ENCODE measurements at places on chromosomes 16 and 17.

DNA sequence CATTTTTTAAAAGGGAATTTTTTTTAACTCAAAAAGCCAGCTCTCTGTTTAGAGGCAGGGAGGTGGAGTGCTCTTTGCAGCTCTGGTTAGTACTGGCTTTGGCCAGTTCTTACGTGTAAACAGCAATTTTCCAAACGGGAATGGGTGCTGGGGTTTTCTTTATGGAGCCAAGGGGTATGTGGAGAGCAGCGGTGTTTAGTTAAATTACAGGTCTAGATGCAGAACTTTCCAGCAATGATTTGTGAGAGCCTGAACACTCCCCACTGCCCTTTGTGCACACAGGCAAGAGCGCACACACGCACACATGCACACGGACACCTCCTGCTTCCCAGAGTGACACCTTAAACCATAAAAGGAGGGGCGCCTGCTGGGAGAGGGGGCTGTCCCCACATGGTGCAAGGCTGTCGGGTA lies 140.2 kb downstream of the MSI2 start:
- peak; percentile 97 for DNase-seq

GRCh38 chr17:82964851-82965341 lies 114.5 kb upstream of the METRNL start:
- no peak for DNase-seq

- DNase-seq, result no peak
Measured at GRCh38 chr16:85066346-85066885, 38.8 kb downstream of the KIAA0513 start.

GRCh38 chr17:5980941-5981340 lies 89.2 kb upstream of the WSCD1 start:
- DNase-seq, result no peak

DNA sequence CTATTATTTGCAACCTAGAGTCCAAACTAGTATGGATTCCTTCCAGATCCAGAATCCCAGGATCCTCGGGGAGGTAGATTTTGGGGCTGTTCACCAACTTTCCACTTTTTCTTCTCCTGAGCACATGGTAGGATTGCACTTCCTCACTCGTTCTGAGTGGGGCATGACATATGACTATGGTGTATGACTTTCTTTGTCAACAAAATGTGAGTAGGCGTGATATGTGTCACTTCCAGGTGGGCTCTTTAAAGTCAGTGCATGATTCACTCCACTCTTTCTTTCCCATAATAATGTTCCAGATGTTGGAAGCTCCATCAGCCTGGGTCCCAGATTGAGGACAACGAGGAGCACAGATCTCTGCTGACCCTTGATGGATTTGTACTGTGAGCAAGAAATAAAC lies 21.5 kb downstream of the IRX5 start:
- no peak for DNase-seq

- peak; percentile 43 for DNase-seq
Measured at GRCh38 chr17:60678118-60678444, 430 bp downstream of the BCAS3 start.

- DNase-seq, result no peak
Measured at GRCh38 chr17:75588596-75589011, 1.0 kb downstream of the MYO15B start.

GRCh38 chr17:1367351-1367745 lies 32.7 kb downstream of the YWHAE start:
- DNase-seq, result no peak

GRCh38 chr17:80109066-80109660 lies 7.8 kb downstream of the GAA start:
- DNase-seq, result no peak

GRCh38 chr16:49452578-49452977 lies 79.0 kb downstream of the C16orf78 start:
- DNase-seq, result no peak

DNA sequence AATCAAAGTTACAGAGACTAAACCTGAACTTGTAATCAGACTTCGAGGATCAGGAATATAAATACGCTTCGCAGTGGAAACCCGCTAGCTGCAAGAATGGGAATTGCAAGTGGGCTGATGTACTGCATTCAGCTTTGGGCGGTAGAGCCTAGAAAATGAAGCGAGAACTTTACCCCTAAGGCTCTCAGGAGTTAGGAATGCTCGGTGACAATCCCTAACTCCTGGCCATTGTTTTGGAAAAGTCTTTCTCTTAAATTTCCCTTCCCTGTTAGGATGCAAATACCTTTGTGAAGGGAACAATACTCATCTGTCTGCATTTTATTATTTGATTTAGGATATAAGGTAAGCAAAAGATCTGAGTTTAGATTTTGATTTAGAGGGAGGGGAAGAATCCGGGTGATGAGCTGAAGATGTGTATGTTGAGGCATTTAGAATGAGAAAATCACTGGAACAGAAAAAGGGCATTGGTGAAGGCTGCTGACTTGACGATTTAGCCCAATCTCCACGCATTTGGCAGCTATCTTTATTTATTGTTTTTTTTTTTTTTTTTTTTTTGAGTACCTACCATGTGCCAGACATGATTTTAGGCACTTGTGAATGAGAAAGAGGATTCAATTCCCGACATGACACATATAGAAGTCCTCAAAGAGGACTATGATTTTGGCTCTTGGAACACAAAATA lies 2.2 kb upstream of the TOX3 start:
- DNase-seq, result no peak

- no peak for DNase-seq
Measured at GRCh38 chr17:74243013-74243755, 29.8 kb downstream of the TTYH2 start.

DNA sequence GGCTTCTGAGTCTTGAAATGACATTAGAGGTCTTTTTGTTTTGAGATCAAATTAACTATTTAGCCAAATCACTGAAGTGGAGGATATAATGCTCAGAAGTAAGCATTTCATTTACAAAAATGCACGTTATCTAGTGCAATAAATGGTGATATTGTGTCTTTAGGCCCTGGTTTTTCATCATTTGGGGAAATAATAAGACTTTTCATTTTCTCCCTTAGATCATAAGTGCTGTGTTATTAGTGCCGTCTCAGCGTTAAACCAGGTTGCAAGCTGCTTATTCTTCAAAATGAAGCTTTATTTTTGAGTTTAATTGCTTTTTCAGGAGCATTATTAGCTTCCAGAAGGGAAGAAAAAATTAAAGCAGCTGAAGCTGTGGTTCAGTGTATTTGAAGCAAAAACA lies 1416.8 kb upstream of the GOT2 start:
- DNase-seq, result no peak

GRCh38 chr16:1184980-1185379 lies 32.1 kb downstream of the CACNA1H start:
- no peak for DNase-seq

DNA sequence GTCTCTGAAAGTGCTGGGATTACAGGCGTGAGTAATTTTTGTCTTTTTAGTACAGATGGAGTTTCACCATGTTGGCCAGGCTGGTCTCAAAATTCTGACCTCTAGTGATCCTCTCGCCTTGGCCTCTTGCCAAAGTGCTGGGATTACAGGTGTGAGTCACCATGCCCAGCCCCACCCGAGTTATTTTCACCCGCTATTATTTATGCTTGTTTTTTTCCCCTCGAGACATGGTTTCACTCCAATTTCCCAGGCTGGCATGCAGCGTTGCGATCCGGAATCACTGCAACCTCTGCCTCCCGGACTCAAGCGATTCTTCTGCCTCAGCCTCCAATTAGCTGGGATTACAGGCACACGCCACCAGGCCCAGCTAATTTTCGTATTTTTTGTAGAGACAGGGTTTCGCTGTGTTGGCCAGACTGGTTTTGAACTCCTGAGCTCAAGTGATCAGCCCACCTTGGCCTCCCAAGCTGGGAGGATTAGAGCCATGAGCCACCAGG lies 9.2 kb downstream of the RPL23 start:
- DNase-seq, result no peak

DNA sequence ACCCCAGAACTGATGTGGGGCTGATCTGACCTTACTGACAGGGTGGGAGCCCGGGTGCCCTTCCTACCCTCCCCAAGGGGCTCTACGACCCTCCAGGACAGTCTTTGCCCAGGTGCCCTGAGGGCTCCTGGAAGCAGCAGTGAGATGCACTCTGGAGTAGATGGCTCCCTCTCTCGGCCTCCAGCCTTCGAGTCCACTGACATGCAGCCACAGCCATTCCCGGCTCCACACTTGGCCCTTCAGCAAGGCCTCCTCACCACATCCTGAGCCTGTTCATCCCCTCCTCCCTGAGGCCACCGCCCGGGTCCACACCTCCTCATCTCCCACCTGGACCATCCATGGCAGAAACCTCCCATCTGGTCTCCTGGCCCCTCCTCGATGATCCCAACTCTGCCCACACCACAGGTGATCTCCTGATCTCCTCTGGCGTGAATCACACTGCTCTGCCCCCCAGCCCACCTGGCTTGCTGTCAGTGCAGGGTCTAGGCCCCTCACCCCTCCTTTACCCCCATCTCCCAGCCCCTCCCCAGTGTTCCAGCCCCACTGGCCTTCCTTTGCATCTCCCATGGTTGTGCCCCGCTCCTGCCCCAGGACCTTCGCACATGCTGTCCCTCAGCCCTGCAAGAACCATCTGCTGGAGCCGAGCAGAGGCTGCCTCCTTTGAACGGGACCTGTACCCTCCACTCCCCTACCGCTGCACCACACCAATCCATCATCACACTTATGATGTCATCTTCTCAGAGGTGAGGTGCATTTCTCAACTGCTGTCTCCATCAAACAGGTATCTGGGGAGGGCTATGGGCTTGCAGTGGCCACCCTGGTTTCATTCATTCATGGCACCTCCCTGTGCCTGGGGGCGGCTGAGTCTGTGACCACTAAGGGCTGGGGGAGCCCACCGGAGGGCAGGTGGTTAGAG lies 44.7 kb downstream of the SOCS1 start:
- no peak for DNase-seq

DNA sequence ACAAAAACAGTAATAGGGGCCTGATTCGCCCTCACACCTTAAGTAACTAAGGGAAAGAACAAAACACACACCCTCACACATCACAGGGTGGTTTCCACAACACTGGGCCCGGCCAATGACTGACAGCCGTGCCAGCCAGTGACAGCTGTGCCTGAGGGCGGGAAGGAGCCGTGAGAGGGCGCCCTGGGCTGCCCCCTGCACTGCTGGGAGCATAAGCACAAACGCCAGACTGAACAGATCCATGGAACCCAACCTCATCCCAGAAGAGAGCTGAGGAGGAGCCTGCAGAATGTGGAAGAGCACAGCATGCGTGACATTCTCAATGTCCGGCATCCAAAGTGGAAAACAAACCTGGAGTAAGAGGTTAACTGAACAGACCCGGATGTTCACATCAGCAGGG lies 16.0 kb downstream of the CSNK1D start:
- no peak for DNase-seq

- DNase-seq, result no peak
Measured at GRCh38 chr16:82728901-82729300, 102.1 kb downstream of the CDH13 start.

DNA sequence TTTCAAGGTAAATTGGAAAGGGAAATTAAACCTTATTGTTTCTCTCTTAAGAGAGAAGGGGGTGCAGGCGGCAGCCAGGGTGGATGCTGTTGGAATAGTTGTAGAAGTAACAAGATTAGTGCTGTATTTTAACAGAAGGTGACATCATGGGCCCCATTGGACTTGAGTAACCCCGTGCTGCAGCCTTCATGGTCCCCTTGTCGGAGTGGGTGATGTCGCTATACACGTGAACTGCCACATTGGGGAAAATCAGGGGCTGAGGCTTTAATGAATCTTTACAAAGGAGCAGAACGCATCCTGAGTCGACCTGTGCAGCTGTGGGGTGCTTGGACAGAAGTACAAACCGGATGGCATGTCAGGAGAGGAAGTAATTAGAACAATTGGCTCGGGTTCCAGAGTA lies 3.2 kb downstream of the SNX11 start:
- DNase-seq, result no peak

DNA sequence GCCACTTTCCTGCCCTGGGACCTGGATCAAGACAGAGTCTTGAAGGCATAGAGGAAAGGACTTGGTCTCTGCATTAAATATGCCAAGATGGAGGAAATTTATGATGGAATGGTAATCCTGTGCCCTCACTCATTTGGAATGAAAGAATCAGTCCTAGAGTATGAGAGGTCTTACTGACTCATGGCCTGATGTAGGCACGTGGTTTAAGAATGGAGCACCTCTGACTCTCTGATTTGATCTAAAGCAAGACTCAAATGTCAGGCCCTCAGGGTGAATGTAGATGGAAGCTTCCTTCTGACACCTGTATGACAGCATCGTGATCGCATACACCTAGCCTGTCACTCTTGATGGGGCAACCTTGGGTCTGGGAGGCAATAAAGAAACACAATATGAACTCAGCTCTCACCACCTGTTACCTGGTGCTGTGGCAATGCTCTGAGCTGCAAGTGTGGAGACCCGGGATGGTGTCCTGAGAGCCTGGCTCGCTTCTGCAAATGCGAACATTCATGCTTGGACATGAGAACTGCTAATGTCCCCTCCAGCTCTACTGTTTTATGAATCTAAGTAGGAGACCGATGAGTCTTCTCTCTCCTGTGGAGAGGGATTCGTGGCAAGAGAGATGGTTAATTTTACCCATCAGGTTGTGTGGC lies 229.9 kb downstream of the ABCC12 start:
- DNase-seq, result no peak

DNA sequence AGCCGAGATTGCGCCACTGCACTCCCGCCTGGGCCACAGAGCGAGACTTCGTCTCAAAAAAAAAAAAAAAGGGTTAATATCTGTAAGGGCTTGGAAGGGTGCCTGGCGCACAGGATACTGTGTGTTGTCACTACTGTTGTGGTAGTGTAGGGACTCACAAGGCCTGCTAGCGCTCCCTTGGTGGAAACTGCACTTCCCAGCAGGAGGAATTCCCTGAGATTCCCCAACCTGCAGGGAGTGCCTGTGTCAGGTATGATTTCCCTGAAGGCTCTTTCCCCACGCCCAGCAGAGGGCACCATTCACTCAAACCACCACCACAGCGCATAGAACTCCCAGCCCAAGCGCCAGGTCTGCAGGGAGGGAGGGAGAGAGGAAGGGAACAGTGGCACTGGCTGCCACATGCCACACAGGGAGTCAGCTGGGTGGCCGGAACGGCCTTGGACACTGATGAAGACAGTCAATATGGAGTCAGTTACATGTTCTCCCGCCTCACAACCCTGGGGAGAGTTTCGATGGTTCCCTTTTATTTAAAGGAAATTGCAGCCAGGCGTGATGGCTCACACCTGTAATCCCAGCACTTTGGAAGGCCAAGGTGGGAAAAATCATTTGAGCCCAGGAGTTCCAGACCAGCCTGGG lies 32.7 kb upstream of the CDH1 start:
- DNase-seq, result peak; percentile 21

DNA sequence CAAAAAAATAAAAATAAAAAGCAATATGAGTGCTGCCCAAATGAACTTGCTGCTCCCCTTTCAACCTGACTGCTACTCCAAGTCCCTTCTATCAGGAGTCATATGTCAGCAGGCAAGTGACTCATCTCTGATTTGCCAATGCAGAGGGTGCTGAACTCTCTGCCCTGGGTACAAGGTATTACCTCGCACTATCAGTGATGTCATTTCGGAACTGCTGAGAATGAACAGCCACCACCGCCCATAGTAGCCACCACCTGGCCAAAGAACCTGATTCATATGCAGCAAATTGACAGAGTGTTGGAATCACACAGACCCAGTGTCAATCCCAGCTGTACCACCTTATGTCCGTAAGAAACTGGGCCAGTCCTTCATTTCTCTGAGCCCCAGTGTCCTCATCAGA lies 31.2 kb downstream of the LYRM9 start:
- no peak for DNase-seq
